Stimulated activated CD8-positive, alpha-beta memory T cell treated with anti-CD3 and anti-CD28 coated beads, Interleukin-2, amount 100 ng/mL, for 48 hours (primary cell): ENCODE measurements at places on chromosomes 3 and 15.

GRCh38 chr3:129441215-129441614 lies 1.2 kb downstream of the IFT122 start:
- no peak for DNase-seq

- DNase-seq: no peak
Measured at GRCh38 chr3:40713306-40713705, 188.5 kb downstream of the ZNF621 start.

DNA sequence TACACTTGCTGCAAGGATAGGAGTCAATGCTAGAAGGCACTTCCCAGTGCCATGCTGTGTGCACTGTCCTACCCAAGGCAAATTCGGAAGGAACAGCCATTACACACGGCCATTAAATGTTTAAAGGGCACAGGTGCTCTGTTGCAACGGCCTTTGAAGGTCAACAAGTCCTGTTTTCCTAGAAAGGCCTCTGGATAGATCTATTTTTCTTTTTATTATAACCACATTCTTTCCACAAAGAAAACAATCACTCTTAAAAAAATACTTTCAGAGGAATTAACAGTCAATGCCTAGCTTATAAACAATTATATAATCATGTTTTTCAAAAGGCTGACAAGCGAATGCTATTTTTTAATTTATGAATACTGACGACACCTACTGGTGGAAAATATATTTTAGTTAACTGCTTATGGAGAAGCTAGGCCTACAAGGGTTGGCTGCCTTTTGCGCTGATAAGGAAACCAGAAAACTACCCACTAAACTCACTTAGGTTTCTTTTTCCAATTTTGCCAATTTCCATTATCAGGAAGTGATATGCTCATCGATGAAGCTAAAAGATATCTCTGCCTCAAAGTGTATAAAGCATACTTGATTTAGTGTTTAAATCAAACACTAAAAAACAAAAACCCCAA lies 2.4 kb downstream of the ARHGEF3 start:
- no peak for DNase-seq

DNA sequence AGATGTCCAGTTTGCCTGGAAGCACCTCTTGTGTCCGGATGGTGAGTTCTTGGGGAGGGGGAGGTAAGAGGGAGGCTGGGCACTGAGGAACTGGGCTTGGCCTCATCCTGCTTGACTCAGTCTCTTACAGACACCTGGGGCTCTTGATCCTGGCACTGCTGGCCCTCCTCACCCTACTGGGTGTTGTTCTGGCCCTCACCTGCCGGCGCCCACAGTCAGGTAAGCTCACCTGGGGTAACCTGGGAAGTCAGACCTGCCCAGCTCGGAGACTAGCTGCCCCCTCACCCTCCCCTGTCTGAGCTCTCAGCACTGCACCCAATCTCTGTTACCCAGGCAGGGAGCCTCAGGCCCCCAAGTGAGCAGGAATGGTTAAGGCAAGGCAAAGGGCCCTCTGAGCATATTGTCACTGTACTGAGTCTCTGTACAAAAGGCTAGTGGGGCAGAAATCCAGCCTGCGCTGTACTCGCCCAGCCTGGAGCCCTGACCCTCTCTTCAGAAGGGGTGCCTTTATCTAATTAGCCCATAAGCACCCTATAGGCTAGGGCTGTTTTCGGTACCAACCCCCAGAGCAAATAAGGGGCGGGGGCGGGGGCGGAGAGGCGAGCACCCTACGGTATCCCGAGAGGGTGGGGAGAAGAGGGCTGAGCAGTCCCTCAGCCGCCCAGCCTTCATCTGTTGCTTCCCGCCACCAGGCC lies 2.2 kb upstream of the IL17RC start:
- no peak for DNase-seq

DNA sequence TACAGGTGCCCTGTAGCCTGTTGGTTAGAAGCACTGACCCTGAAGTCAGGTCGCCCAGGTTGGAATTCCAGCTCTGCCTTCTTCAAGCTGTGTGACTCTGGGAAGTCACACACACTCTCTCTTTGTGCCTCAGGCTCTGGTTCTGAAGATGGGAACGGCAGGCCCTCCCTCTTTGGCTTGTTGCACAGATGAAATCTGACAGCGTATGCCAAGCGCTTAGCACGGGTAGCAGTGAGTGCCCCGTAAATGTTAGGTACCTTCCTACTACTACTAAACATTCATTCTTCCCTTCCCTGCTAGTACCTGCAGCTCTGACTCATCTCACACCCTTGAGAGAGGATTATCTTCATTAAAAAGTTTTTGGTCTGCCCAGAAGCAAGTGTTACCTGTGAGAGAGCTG lies 139.0 kb downstream of the PGPEP1L start:
- DNase-seq: no peak

DNA sequence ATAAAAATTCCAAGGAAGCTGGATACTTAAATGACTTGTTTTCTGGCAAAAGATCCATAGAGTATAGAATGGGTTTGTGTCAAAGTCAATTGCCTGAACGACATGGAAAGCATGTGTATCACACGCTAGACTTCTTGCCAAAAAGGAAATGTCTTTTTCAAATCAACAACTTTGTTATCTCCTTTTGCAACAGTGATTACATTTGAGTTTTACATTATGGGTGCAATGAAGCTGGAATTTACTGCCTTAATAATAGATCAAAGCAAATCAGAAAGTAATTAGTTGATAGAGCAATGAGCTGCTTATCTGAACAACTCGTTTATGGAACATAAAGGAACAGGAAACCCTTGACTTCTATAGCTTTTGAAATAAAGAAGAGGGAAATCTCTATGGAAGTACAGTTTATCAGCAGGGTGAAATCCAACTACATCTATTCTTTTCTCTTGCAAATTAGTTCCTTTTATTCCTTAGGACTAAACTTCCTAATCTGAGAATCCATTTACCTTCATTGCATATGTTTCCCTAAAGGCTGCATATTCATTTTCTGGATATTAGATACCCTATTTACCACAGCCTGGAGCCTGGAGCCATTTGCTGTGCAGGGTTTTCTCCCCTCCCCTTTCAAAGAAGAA lies 415.1 kb upstream of the NECTIN3 start:
- DNase-seq: no peak

DNA sequence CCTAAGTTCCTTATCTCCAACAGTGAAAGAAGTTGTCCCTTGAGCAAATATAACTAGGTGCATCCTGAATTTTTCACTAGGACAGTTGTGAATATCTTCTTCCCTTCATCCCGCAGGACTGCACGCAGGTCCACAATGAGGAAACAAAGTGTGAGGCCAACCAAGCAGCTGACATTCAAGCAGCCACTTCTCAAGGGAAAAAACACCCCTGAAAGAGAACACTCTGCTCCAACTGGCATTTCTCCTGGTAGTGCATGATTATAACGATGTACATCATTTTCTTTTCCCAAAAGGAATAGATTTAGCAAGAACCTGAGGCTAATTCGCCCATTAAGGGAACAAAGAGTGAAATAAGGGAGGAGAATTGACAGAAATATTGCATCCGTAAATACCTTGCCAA lies 74.5 kb downstream of the ANXA2 start:
- DNase-seq: no peak

DNA sequence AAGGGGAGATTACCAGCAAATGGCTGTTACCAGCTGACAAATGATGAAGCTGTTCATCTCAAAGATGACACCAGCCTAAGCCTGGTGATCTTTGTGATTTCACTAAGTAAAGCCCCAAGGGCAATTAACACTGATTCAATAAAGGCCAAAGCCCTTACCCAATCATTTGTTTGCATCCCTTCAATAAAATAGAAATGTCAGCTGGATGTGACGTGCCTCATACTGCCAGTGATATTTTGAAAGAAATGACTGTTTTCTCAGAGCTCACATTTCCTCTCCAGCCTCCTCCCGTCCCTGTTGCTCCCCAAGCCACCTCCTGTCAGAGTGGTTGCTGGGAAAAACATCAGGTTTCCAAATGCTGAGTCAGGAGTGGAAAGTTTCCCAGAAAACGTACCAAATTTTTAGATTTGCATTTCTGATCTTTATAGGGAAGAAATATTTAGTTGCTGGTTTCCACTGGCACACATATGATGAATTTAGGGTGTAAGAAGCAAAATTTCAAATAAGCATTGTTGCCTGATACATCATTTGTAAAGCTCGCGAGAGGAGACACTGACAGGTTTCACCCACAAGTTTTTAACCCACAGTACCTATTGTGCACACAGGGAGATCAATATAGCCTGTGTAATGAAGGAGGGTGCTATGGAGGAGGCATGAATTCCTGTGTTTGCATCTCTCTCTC lies 21.0 kb downstream of the C2CD4A start:
- DNase-seq: no peak

DNA sequence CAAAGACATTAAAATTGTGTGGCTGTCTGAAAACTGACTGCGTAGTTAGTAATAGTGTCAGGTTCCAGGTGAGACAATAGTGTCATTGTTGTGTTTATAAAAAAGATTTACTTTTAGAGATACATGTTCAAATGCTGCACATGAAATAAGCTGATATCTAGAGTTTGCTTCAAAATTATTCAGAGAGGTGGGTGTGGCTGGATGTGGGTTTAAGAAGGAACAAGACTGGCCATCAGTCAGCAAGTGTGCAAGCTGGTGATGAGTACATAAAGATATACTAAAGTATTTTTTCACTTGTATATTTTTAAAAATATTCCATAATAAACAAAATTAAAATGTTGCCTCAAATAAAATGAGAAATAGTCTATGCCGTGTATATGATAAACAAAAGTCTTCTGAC lies 190.6 kb downstream of the ARRDC4 start:
- DNase-seq: no peak

GRCh38 chr3:169044331-169045113 lies 619.0 kb downstream of the MECOM start:
- DNase-seq: no peak

DNA sequence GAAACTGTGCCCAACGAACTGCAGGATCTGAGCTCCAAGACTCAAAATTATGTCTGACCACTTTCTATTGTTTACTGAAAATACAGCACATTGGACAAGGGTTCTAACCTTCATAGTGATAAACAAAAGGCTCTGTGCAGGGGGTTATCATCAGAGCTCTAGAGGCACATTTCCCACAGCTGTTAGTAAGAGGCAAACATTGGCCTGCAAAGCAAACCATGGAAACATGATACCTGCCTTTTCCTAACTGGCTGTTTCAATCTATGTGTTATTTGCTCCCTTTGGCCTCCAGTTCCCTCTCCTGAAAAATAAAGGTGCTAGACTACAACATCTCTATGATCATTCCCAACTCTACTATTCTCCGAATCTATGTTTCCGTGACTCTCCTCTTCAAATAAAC lies 159.7 kb upstream of the ARHGEF26 start:
- no peak for DNase-seq

- DNase-seq: no peak
Measured at GRCh38 chr3:184656458-184656828, 55.4 kb downstream of the MAGEF1 start.

DNA sequence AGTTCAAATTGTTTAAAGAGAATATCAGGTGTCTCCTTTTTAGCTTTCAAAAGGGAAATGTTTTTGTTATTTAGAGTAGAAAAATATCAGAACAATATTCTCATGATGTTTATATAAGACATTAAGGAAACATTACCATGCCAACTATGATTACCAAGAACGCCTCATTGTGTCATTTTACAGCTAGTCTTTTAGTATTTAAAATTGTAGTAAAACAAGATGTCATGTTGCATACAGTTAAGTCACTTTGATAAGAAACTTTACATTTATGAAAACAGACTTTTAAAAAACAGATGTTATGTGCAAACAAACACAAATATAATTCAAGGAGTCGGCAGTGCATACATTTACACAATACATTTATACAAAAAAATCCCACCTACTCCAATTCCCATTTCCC lies 4.4 kb downstream of the PLSCR4 start:
- no peak for DNase-seq

DNA sequence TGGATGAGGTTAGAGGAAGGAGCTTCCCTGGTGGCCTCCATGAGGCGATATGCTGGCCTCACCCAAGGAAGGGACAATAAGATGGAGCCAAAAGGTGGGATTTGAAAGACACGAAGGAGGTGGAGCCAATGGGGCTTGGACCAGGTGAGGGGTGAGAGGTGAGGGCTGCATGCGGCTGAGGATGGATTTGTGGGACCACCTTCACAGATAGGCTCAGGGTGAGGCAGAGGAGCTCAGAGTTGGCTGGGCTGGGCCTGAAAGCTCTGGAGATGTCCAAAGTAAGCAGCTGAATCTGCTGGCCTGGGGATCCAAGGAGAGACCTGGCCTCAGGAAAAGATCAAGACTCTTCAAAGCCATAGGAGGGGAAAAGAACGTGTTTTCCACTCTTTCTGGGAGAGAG lies 49.8 kb downstream of the EXOG start:
- no peak for DNase-seq

- DNase-seq: no peak
Measured at GRCh38 chr3:162742159-162742717, 1245.6 kb downstream of the OTOL1 start.

- no peak for DNase-seq
Measured at GRCh38 chr3:65182085-65182484, 494.3 kb upstream of the ADAMTS9 start.

DNA sequence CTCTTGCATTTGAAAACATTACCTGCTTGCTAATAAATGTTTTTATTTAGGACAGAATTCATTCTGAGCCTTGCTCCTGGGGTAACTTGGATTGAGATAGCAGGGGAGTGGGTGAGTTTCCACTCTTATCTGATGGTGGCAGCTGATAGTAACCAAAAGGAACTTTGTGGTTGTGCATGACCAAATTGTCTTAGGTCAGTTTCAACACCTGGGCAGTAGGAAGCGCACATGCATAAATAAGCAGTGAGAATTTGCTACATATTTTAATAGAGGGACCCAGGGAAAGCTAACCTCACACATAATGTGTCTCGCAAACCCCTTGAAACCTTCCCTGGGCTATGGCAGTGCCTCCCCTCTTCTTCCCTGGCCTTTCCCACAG lies 65.4 kb upstream of the XCR1 start:
- no peak for DNase-seq

- DNase-seq: no peak
Measured at GRCh38 chr3:157290766-157291165, 130.8 kb upstream of the CCNL1 start.

GRCh38 chr3:172378439-172378838 lies 69.8 kb downstream of the GHSR start:
- DNase-seq: no peak

DNA sequence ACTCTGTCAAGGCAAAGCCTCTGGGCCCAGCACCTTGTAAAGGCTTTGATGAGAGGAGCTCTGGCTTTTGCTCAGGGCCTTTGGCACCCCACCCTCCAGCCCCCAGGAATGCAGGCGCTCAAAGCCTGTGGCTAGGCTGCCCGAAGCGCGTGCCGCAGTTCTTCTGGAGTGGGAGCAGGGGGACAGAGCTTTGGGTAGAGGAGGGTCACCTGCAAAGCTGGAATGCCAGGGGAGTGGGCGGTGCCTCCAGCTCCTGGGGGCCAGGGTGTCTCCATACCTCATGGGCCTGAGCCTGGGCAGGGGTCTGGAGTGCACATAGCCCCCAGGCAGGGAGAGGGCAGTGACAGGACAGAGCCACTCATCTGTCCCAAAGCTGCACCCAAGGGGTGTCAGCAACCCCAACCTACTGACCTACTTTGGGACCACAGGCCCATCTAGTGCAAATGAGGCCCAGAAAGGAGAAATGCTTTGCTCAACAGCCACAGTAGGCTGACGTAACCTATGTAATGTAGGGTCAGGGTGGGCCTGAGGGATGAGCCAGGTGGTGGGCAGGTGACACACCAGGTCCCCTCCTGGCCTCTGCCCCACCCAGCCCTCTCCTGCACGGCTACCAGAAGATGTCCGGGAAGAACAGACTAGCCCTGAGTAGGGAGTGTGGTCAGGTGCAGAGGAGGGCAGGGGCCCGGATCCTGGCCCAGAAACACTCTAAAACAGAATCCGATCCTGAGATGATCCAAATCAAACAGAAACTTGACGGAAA lies 2.2 kb upstream of the CALML4 start:
- no peak for DNase-seq
